ENCODE measurements at places on chromosomes 2 and 18.

DNA sequence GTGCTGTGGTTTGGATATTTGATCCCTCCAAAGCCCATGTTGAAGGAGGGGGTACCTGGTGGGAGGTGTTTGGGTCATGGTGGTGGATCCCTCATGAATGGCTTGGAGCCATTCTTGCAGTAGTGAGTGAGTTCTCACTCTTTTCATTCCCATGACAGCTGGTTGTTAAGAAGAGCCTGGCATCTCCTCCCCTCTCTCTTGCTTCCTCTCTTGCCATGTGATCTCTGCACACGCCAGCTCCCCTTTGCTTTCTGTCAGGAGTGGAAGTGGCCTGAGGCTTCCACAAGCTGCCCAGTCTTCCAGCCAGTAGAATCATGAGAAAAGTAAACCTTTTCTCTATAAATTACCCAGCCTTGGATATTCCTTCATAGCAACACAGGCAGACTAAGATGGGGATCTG lies 8.6 kb downstream of the ADD2 start:
- no peak for DNase-seq

DNA sequence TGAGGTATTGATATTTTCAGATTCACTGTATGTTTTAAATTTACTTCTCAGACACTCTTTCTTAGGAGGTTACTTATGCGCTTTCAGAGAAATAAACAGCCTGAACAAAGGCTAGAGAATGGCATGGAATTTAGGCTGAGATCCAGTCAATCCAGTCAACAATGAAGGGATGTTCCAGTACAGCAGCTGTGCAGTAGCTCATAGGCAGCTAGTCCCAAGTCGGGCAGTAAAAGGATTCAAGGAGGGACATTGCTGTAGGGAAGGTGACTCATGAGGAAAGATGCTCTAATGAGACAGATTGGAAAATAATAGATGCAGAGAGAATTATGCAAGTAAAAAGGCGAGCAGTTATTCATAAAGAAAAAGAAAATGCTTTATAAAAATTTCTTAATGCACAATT lies 397.9 kb upstream of the RGPD4 start:
- no peak for DNase-seq

DNA sequence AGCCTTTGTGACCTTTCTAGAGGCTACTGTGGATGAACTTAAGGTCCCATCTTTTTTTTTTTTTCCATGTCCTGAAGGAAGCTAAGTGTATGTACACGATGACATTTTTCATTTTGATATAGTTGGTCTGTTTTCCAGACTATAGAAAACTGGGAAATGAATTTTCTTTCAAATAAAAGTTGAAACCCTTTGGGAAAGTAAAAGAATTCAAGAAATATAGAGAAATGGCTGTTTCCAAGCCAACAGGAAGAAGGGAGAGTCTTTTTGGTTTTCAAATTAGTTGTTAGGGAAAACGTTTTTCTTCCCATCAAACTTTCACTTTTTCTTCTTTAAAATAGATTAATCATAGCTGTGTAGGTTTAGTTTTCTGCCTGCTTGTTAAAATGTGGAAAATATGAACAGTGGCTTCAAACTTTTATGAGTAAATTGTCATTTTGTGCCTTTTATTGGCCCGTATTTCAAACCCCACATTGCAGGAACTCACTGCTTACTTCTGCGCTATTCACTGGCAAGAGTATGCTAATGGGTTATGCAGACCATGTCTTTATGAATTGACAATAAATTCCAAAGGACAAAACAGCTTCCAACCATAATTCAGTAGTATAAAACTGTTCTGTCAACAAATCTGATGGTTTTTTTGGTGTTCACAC lies 27.7 kb upstream of the LYPD1 start:
- no peak for DNase-seq

DNA sequence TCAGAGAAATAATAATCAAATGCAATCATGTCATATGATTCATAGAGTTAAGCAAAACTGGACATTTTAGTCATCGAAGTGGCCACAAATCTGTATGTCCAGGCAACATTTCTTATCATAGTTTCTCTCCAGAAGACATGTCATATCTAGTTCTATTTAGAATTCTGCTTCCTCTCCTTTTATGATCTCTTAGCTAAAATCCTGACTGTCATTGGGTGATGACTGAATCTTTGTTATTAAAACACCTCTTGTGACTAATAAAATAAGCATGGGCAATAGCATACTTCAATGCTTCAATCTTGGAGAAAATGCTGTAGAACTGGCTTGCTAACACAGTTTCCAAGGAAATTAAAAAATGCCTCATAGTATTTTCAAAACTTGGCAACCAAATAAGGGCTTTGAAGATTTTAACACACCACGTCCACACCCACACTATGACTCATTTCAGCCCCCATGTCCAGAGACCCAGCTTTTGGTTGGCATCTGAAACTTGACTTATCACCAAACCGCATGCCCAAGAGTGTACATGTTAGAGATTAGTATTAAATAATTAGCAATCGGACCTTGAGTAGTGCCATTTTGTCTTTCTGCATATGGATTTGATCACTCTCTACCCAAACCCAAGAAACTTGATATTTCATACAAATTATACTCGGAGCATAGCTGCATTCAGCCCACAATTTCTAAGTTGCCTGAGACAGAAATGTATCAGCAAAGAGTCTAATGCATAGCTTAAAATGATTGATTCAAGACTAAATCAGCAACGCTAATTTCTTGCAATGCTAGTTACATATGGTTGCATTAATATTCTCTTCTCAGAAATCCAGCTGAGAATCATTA lies 106.5 kb upstream of the ETAA1 start:
- no peak for DNase-seq

DNA sequence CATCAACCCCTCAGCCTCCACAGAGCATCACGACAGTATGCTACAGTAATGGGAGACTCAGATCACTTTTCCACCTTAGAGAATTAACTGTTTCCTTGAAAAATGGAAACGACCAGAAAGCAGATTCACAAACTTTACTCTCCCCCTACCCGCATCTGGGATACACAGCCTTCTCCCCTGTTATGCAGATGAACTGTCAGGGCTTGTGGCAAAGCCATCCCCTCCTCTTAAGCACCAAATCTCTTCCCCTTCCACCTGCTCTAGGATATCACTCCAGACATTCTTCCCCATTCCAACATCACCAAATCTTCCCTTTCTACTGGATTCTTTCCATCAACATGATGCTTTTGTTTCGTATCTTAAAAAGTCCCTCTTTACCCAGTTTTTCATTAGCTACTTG lies 26.4 kb downstream of the NEB start:
- DNase-seq = no peak

DNA sequence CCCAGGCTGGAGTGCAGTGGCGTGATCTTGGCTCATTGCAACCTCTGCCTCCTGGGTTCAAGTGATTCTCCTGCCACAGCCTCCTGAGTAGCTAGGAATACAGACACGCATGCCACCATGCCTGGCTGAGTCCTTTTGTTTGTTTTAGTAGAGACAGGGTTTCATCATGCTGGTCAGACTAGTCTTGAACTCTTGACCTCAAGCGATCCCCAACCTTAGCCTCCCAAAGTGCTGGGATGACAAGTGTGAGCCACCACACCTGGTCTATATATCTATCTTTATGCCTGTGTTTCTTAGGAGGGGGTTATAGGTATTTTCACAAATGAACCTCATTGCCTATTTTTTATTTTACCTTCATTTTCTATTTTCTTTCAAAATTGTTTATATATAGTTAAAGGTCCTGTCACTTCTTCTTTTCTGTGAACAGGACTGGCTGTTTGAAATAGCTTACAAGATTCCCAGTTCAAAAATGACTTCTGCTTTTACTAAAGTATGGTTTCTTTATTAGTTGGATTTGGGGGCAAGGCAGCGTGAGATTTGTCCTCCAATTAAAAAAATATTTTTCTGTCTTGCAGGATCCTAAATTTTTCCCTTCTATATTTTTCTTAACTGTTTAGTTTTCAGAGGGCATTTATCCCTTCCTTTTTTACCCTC lies 16.4 kb upstream of the MARCHF7 start:
- no peak for DNase-seq

DNA sequence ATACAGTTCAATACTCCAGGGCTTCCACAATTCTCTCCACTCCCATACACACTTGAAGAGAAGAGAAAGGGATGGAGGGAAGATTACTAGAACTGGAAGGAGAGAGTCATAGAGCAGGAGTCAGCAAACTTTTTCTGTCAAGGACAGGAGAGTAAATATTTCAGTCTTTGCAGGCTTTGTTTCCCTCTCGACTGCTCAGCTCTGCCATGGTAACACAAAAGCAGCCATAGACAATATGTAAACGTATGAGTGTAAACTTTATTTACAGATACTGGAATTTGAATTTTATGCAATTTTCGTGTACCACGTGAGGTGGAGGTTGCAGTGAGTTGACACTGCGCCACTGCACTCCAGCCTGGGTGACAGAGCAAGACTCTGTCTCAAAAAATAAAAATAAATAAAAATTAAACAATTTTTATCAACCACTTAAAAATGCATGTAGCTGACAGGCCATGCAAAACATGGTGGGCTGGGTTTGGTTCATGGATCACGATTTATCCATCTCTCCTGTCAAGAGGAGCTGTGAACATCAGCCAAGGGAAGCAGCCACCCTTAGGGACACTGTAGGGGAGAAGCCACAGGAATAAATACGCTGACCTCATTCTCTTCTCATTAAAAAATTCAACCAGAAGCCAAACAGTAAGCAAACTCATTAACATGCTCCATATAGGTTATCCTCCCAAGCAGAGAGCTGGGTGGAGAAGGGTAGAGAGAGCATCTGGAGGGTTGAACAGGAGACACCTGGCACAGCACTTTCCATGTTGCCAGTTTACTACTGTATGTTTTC lies 266.4 kb upstream of the FN1 start:
- DNase-seq = no peak

Data from immature natural killer cell (primary cell).